ENCODE measurements at places on chromosomes 6 and 20. TPM values are rescaled to one million over a fixed set of nuclear protein-coding genes. Genes with fewer than 3 reads are reported as not detected.

The NKAIN2 gene
- 1.8 TPM for total RNA-seq

The CALHM6 gene
- 0.72 TPM for total RNA-seq

The CRISP2 gene
- 0.34 TPM for total RNA-seq

The TMX4 gene
- 18.7 TPM for total RNA-seq

The SPATA25 gene
- total RNA-seq, result 1.4 TPM

The SH3BGRL2 gene
- 36.1 TPM for total RNA-seq

The RFX6 gene
- 0.66 TPM for total RNA-seq

The HBS1L gene
- 93.0 TPM for total RNA-seq

The LHFPL5 gene
- total RNA-seq, result not detected

The RPN2 gene
- total RNA-seq, result 236 TPM

The ACTL10 gene
- 0.45 TPM for total RNA-seq

The CCDC170 gene
- 2.1 TPM for total RNA-seq

The IL17A gene
- not detected for total RNA-seq

The GTPBP2 gene
- total RNA-seq, result 63.0 TPM

Measured in endodermal cell (in vitro differentiated cells).